ENCODE measurements at places on chromosomes 12 and 14. TPM values are rescaled to one million over a fixed set of nuclear protein-coding genes. Genes with fewer than 3 reads are reported as not detected.

DNA sequence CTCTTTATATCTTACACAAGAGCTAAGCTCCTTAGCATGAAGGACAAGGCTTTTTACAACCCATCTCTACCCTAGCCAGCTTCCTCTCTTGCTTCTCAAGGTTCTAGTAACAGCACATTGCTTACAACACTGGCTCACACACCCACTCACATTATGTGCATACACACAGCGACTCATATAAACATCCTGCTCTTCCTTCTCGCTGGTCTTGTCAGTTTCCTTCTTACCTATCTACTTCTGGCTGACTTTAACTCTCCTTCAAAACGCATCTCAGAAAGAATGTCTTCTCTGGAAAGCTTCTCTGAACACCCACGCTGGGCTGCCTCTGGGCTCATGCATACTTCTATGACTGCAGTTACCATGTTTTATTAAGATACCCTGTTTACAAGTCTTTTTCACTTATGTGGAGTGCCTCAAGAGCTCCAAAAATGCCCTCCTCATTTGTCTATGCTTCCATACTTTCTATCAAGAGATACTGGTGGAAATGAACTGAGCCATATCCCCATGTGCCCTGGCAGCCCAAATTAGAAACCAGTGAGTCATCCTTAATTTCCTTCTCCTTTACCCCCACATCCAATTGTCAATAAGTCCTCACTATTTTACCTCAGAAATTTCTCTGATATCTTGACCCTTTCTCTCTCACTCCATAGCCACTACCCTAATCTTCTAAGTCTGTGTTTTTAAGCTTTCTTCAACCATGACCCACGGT, 126.9 kb upstream of the KRAS start:
- no peak for DNase-seq

DNA sequence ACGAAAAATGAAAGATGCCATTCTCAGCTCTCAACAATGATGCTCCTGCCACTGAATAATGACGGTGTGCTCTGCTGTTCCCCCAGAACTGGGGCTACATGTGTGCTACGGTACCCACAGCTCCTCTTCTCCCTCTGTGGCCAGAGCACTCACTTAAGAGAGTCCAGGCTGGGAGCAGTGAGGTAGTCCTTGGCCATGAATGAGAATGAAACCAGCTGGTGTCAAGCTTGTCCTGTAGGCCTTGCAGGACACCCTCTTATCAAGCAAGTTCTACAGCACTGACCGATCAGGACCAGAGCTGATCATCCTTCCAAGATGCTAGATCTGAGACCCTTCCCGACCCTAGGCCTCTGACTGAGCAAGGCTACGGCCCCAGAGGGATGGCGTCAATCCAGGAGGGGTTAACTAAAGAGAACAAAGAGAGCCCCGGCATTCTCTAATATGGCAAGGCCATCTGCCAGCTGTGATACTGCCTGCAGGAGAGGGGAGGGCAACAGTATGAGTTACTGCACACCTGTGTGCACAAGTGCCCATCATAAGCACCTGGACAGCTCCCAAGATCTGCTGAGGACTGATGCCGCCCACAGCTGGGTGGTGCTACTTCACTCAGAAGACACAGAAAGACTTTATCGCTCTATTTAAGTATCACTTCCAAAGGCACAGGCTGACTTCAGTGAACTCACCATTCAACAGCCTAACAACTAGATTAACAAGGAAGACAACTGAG, 30.5 kb downstream of the APPL2 start:
- DNase-seq = no peak

Gene FLRT2
- 221 TPM for polyA plus RNA-seq

Gene KRT71
- not detected for polyA plus RNA-seq

- DNase-seq = no peak
Observed at GRCh38 chr12:47082796-47083621, 3.2 kb upstream of the AMIGO2 start.

Gene TCL1B
- polyA plus RNA-seq = not detected

DNA sequence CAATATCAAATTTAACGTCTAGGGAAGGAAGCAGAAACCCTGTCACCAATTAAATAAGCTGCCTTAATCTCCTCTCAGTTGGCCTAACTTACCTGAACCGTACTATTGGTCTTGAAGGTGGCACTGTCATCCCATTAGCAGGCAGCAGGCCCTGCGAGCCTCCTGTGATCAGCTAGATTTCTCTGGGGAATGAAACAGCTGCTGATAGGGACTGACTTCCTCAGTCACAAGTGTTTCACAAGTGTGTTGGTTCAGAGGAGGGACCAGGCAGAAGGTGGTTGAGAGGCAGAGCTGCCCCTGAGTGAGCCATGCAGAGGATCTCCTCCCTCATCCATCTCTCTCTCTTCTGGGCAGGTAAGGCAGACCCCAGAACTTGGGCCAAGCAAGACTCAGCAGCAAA, 166.8 kb downstream of the DAD1 start:
- DNase-seq = no peak

Gene ETFRF1
- polyA plus RNA-seq = 37.1 TPM

Gene HCAR2
- 0.70 TPM for polyA plus RNA-seq

Gene TDRD9
- 6.1 TPM for polyA plus RNA-seq

GRCh38 chr14:22555384-22556011, 33.5 kb downstream of the DAD1 start:
- DNase-seq = no peak

Gene ALDH2
- 117 TPM for polyA plus RNA-seq
